Cardiac fibroblast (primary cell): ENCODE measurements at places on chromosomes 7 and 10.

GRCh38 chr10:66996996-66997395, 71.2 kb downstream of the LRRTM3 start:
- no peak for DNase-seq

- no peak for DNase-seq
Measured at GRCh38 chr10:70752571-70752970, 32.6 kb downstream of the TBATA start.

- DNase-seq, result peak; percentile 36
Measured at GRCh38 chr7:42698600-42699374, 213.1 kb downstream of the C7orf25 start.

- no peak for DNase-seq
Measured at GRCh38 chr7:147472556-147472955, 1118.0 kb upstream of the C7orf33 start.

- DNase-seq, result peak; percentile 79
Measured at GRCh38 chr7:75624134-75624832, 114.5 kb downstream of the HIP1 start.

DNA sequence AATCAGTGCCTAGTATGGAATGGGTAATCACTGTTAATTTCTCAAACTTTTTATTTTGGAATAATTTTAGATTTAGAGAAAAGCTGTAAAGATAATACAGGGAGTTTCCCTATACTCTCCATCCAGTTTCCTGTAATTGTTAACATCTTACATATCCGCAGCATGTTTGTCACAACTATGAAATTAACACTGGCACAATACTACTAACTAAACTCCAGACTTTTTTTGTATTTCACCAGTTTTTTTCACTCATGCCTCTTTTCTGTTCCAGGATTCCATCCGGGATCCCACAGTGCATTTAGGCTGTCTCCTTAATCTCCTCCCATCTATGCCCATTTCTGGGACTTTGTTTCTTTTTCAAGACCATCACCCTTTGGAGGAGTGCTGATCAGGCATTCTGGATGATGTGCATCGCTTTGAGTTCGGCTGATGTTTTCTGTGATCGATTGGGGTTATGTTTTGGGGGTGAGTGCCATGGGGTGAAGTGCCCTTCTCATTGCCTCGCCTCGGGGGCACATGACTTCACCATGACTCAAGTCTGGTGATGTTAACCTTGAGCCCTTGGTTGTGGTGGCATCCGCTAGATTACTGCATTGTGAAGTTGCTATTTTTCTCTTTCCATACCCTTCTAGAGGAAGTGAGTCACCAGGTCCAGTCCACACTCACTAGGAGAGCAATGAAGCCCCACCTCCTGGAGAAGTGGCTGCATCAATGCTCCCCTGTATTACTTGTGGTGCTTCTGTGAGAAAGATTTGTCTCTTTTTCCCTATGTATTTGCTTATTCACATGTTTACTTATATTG, 43.9 kb upstream of the GRB10 start:
- peak; percentile 92 for DNase-seq

DNA sequence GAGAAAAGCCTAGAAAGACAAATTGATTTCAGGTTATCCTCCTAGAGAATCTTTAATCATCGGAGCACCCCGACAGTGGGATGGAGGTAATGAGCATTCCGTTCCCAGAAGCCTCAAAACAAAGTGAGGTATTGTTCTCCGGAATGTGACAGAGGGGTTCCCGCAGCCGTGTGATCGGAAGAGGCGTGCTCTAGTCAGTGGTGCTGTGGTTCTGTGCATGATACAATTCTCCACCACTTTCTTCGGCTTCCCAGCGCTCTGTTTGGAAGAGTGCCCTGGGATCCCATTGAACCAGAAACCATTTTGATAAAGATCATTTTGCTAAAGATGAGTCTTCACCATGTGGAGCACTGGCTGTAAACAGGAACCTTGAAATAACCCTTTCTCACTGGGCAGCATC, 434.6 kb downstream of the PAXIP1 start:
- no peak for DNase-seq

DNA sequence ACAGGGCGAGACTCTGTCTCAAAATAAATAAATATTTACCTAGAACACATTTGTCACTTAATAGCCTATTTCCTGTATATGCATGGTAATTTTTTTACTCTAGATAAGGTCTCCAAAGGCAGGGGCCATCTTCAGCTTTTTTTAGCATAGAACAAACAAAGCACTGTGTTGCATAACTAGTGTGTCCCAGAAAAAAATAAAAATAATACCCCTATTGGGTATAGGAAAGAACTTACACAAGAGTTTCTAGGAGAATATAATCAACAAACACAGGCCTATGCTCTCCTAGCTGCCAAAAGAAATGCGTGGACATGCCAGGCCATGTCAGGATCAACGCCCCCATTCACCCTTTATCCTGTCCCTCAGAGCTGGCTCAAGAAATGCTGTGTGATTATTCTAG, 103.6 kb downstream of the PARD3 start:
- peak; percentile 83 for DNase-seq

GRCh38 chr7:135900065-135900546, 77.1 kb downstream of the MTPN start:
- DNase-seq, result no peak

DNA sequence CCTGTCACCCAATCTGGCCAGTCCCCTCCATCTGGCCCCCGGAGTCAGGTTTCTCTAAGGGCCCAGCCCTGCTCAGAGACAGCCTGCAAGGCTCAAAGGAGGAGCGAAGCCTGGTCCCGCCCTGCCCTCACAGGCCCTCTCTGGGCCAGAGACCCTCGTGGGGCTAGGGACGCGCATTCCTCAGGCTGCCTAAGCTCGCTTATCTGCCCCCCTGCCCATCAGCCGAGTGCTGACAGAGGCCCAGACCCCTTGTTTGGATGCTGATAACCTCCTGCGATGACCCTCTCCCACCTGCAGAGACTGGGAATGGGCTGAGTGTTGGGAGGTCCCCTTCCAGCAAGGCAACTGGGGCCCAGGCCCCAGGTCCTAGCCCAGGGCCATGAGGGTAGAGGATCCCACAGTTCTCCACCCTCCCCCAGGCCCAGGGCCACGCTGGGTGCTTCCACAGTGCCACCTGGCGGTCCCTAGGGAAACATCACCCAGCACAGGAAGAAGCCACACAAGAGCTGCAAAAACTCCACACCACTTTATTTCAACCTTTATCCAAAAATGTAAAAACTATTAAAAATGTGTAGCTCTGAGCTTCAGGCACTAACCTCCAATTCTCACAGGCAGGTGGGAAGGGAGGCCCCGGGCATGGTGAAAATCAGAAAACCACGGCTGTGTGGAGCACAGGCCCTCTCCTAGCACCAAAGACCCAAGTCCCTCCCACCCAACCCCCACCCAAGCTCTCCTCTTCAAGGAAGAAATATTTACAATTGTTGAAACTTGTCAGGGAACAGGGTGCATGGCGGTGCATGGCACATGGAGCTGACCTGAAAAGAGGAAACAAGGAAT, 2.2 kb downstream of the NPM3 start:
- DNase-seq, result peak; percentile 72

DNA sequence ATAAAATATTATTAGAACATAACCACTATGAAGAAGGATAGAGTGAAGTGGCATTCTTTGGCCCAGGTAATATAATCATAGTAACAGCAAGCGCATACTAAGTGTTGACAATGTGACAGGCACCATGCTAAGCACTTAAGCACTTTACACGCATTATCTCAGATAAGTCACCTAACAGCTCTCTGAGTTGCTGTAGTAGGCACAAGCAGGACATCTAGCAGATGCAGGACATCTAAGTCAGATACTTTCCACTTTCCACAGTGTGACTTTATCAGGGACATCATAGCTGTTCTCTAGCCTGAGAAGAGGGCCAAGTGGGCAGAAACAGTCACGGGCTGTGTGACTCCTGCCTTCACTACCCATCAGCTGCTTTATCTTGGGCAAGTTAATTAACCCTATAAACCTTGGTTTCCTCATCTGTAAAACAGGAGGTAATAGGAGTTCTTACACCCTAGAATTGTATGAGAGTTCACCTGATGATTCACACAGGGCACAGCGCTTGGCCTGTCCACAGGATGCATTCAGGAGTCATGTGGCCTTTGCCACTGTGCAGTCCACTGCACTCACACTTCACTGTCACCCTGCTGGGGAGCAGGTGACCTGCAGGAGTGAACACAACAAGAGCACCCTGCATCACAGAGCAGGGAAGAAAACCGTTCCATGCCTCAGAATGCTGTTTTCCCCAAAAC, 12.5 kb downstream of the LIPA start:
- no peak for DNase-seq

DNA sequence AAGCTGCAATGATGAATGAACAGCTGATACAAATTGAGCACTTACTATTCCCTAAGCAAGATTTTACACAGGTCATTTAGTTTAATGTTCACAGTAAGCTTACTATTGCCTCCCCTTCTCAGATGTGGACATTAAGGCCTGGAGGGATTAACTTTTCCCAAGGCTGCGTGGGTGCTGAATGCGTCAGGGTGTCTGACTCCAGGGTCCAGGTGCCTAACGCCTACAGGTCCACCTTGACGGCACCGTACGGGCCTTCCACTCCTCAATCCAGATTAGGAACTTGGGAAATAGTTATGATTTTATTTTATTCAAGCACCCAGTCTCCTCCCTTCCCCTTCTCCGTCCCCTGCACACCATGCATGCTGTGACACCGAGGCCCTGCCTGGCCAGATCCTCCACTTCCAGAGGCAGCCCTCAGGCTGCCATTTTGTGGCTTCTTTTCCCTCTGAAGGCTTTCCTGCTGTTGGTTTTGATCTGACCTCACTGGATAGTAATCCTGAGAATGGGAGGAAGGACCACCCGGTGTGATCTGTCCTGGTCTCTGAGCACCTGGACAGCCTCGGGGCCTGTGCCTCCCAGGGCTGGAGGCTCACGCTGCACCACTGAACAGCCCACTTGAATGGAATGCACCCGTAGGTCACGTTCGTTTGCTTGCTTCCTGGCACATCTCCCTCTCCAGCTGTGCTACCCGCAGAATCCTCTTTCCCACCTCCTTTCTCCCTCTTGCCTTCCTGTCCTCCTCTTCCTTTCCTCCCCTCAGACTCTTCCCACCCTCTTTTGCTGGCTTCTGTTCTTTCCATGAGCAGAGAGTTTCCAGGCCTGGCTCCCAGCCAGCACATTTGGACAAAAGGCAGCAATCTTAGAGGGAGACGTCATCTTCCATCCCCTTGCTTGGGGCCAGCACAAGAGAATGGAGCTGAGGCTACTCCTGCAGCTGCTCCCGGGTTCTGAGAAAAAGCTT, 14.4 kb downstream of the DENND2A start:
- DNase-seq, result peak; percentile 98

DNA sequence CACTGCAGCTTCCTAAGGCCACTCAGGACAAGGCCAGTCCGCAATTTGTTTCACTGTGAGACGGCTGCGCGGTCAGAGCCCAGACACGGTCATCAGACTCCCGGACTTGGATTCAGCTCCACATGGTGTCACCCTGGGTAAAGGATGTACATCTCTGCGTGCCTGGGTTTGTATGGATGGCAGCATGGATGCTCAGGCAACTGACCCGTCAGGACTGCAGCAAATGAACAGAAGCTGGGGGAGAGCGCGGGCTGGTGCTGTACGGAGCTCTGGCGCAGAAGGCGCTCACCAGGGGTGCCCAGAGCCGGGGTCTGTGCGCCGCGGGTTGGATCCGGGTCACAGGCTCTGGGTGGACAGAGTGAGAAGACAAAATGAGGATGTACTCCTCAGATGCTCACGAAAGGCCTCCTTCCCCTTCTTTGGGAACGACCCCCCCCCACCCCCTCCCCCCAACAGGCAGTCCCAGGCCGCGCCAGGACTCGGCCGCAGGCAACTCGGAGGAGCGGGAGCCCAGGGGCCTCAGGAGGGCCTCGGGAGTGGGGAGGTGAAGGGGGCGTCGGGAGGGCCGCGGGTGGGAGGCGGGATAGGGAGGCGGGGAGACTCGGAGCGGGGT, 92.4 kb downstream of the CXCL12 start:
- DNase-seq, result no peak
